ENCODE measurements at places on chromosomes 13 and 19.

- no peak for DNase-seq
Measured at GRCh38 chr13:45439781-45440462, 21.7 kb upstream of the SLC25A30 start.

- DNase-seq = no peak
Measured at GRCh38 chr13:45331123-45331619, 9.8 kb downstream of the TPT1 start.

- DNase-seq = no peak
Measured at GRCh38 chr13:77692746-77693448, 4.6 kb upstream of the SLAIN1 start.

DNA sequence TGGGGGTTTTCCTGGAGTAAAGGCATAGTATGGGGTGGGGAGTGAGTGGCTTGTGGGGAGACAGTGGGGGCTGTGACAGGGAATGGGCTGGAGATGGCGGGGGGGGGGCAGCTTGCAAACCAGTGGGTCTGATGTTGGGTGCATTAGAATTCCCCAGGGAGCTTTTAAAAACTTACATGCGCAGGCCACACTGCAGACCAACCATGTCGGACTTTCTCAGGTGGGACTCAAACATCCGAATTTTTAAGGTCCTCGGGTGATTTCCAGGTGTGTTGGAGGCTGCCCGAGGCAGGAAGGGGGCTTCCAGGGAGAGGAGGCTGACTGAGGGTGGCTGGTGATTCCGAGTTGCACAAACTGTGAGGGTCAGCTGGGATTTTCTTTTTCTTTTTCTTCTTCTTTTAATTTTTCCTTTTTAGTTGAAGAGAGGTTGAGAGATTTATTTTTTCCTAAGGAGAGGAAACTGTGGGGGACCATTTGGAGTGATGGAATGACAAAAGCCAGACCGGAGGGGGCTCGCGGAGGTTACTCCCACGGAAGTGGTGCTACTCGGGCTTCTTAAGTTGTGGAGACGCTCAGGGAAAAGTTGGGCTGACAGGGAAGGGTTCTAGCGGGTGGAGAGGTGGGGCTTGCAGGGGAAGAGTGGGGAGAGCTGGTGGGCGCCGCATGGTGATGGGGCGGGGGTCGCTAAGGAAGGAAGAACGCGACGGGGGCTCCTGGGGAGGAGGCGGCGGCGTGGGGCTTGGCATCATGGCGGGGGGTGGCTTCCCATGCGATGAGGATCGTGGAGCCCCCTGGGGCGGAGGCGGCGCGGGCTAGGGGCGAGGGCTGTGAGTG lies 997 bp upstream of the CACNG8 start:
- DNase-seq = no peak

GRCh38 chr13:109593230-109593629 lies 193.2 kb downstream of the IRS2 start:
- DNase-seq = no peak

- no peak for DNase-seq
Measured at GRCh38 chr13:85640727-85641126, 158.5 kb downstream of the SLITRK6 start.

GRCh38 chr13:51935326-51936171 lies 73.8 kb downstream of the CCDC70 start:
- DNase-seq = no peak

DNA sequence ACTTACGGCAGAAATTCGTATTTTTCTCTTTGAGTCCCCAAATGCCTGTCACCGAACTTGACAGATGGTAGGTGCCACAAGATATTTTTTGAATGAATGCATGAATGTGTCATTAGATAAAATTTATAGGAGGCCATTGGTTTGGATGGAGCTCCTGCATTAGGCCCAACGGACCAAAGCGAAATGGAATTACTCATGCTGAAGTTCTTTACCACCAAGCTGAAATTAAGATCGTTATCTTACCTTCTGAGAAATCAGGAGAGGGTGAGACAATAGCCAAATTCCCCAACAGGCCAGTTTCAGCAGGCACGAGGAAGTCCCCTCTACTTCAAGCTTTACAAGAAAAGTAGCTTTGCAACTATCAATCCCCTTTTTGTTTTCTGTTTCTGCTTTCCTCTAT lies 452.5 kb upstream of the ARGLU1 start:
- no peak for DNase-seq

DNA sequence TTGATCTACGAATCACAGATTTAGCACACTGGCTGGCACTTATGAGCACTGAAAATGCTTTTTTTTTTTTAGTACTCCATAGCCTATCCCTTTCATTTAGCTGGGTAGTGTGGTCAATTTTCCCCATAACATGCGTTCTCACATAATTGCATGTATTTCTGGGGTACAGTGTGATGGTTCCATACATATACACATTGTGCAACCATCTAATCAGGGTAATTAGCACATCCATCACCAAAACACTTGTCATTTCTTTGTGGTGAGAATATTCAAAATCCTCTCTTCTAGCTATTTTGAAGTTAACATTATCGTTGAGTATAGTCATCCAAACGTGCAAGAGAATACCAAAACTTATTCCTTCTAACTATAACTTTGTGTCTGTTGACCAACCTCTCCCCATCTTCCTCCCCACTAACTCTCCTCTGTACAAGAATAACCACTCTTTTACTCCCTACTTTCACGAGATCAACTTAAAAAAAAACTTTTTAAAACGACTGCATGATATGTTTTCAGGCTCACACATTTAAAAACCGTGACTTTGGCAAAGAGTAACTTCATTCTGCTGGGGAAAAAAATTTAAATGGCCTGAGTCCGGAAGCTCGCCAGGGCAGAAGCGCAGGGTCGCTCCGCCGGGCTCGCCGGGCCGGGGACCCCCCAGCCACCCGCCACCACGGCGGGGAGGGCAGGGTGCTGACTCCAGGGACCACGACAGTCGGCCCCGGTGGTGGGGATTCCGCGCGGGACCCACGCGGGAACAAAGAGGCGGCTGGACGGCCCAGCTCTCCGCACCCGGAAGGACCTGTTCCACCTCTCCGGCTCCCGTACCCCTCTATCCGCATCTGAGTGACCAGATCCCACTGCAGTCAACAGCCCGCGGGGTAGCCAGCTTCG lies 868 bp upstream of the UBAC2 start:
- DNase-seq = no peak

DNA sequence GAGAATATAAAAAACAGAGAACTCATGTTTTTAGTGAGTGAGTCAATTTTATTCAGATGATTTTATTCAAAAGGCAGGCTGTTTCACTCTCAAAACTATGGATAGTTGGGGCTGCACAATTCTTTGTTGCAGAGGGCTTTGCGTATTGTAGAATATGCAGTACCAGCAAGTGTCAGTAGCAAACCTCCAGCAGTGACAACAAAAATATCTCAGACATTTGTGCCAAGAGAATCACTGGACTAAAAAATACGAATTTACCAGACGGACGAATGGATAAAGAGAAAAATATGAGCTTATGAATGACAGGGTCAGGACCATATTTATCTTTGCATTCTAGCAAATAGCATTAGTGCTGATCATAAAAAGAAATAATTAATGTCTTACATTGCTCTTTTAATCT lies 359.1 kb downstream of the FGF14 start:
- no peak for DNase-seq
